ENCODE measurements at places on chromosomes 11 and 22.

- no peak for DNase-seq
Observed at GRCh38 chr11:74035264-74035663, 26.4 kb upstream of the UCP3 start.

DNA sequence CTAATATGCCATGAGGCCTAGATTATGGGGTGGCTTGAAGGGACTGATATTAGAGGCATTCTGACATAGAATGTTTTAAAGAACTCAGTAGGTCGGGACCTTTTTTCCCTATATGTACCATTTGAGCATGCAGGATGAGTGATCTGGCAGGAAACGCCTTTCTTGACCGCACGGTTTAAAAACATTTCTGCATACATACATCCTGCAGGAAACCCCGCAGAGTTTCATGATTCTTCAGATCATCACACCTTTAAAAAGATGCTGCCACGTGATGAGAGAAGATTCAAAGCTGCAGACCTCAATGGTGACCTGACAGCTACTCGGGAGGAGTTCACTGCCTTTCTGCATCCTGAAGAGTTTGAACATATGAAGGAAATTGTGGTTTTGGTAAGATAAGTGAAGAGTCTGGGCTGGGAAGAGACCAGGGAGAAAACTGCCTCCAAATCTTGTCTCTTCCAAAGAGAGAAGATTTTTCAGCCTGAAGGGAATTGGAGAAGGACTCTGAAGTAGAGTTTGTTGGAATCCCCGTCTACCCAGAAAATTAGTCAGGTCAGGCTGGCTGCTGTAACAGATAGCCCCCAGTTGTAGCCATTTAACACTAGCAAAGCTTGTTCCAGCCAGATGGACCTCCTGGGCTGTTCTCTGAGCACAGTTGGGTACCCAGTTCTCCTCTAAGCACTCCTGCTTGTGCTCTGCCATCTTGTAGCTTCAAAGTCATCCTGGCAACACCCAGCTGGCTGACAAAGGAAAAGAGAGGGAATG is 7.4 kb downstream of the RCN1 start:
- no peak for DNase-seq

DNA sequence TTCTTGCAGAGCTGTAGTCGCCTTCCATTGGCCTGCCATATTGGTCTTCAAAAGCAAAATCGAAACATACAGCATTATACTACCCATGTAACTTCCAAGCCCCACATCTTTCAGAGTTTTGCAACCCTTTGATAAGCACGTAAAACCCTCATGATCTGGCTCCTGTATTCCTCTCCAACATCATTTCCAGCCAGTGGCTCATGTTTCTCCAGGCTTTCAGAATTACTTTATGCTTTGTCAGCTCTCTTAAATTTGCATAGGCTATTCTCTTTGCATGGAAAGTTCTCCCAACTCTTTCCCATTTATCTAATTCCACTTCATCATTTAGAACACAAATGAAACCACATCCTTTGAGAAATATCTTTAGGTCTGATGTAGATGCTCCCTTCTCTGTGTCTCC is 67.8 kb upstream of the DDI1 start:
- no peak for DNase-seq

DNA sequence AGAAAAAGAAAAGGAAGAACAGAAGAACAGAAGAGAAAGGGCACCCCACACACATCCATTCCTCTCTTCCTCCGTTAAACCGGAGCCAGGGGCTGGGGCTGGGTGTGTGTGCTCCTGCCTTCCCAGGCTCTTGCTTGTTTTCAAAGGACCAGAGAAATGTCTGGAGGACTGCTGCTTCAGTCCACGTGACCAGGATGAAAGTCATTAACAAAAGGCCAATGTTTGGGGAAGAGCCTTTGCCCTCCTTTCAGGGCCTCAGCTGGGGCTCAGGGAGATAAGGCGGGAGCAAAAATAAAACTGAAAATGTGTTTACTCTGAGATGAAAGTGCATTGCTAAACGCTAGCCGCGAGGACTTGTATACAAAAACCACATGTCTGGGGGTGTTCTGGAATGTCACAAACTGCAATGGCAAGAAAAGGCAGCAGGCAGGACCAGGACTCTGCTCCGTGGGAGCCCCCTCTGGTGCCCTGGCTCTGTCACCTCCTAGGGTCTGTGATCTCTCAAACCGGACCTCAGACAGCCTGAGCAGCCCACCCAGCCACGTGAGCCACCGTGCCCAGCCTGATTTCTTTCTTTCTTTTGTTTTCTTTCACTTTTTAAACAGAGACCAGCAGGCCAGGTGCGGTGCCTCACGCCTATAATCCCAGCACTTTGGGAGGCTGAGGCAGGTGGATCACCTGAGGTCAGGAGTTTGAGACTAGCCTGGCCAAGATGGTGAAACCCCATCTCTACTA is 31.6 kb upstream of the MYH9 start:
- no peak for DNase-seq

DNA sequence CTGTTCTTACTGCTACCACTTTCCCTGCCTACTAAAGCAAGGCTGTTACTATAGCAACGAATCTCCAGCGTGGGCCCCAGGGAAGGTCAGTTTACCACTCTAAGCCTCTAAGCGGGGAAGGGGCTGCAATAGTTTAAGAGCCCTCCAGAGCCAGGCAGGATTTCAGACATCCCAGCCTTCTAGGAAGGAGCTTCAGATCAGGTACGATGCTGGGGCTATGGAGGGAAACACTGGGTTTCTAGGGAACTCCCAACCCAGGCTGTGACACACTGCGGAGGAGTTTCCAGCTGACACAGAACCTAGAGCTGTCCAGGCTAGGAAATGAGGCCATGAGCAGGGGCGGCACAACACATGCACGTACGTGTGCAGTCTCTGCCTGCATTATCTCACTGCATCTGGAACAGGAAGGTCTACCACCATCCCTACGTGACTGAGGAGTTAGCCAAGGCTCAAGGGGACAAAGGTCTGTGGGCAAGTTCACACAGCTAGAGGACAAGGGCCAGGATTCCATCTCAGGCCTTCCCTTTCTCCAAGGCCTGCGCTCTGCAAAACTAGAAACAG is 20.4 kb downstream of the HPS4 start:
- no peak for DNase-seq

GRCh38 chr11:1150116-1150515 is 7.6 kb upstream of the MUC5AC start:
- no peak for DNase-seq
